Brain microvascular endothelial cell (primary cell): ENCODE measurements at places on chromosomes 4 and X.

DNA sequence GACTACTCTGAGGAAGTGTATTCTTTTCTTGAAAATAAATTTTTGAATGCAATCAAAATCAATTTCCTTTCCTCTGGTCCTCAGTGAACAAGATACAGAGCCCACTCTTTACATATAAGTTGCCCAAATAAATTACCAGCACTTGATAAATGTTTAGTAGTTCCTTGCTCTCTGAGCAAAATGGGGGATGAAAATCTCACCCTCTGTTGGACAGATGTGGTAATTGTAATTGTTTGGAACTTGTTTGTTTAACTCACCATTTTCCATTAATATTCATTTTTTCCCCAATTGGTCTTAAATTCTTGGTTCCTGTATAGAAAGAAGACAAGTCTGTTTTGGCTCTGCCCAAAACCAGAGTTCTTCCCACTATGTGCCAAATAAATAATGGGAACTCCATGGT lies 146.3 kb downstream of the LDB2 start:
- DNase-seq: no peak

DNA sequence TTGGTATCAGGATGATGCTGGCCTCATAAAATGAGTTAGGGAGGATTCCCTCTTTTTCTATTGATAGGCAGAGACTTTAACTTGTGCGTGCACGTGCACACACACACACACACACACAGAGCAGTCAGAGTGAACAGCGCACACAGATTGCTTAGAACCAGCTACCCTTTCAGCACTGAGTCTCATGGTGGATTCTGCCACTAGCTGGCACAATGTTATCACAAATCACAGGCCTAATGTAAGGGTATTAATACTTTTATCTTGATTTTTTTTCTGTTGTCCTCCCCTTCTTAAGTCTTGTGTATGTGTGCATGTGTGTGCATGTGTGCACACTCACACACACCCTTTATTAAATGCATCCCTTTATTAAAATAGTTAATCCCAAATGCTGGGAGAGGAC lies 53.2 kb downstream of the HADH start:
- no peak for DNase-seq

DNA sequence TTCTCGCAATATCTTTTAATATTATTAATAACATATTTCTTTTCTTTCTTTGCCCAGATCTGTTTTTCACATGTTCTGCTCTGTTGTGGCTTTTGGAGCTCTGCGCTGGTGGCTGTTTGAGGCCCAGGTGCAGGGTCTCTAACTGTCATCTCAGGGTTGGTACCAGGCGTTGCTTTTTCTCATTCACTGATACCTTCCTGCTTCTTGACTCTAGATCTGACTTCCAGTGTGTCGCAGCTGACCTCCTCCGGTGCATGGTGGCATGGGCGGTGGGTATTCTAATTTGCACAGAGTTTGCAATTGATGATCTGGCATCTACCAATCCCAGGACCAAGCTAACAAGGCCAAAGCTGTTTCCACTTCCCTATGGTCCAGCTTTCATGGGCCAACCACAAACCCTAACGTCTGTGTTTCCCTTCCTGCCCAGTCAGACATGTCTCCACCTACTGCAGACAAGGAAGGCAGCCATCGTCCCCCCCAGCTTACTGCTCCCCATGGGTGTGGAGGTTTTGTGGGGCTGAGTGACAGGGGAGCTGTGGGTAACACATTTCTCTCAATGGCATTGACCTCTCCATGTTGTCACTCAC lies 25.2 kb downstream of the LETM1 start:
- DNase-seq: no peak

DNA sequence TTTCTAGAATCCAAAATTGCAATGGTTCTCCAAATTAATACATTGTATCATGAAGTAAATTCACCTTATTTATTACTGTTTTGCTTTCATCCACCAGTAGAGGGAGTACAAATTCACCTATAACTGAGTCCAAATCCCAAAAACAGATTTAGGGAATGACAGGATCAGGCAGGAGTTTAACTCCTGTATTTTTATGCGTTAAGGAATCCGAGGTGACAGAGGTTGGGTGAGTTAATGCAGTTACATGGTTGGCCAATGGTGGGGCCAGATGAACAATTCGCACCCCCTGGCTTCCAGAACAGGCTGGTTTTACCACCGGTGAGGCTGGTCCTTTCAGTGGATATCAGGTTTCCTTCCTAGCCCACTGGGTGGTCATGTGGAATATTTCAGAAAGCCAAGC lies 82.4 kb downstream of the MTNR1A start:
- no peak for DNase-seq

DNA sequence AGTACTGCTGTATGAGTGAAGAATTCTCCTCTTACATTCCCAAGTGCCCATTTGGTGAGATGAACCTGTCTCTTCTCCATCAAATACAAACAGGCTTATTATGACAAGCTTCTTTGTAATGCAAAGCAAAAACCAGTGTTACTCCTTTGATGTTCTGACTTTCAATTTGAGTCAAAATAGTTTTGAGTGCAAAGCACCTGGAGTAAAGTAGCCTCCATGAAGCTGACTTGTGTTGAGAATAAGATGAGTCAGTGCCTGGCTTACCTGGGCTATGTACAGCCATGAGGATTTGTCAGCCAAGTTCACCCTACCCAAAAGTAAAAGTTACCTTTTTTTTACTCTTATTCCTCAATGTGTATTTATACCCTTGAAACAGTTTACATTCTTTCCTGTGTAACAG lies 132.5 kb upstream of the FMR1 start:
- DNase-seq: no peak

- no peak for DNase-seq
Observed at GRCh38 chrX:2508648-2509335, 8.0 kb upstream of the DHRSX start.

DNA sequence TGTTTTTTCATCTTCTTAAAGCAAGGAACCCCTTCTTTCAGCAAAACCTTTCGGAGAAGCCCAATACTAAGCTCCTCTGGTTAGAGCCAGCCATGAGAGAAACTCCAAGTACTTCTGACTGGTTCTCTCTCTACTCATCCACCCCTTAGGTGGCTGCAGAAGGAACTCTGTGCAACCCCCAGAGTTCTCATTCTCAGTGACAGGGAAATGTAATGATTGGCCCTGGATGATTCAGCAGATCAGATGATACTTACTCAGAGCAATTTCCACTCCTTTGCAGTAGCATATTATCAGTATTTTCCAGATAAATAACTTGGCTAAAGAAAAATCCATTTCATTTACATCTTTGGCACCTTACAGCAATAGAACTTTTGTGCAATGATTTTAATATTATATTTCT lies 3.2 kb downstream of the SPP1 start:
- DNase-seq: peak; percentile 50

DNA sequence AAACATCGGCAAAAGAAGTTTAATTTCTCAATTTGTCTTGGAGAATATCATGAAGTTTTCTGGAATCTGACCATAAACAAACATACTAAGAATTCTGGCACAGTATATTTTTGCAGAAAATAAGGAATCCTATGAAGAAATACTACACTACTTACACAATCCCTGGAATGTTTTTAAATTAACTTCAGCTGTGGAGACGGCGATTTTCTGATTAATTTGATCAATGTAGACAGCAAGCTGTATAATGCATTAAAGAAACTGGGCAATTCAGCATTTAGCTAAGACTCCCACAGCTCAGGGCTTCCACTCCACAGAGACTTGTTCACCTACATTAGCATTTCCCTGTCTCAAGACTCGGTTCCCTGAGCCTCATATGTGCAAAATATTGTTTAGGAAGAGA lies 12.2 kb downstream of the EGFL6 start:
- DNase-seq: no peak

GRCh38 chr4:184328022-184328736 lies 110.5 kb upstream of the ENPP6 start:
- no peak for DNase-seq

- DNase-seq: no peak
Observed at GRCh38 chrX:148146121-148146520, 165.0 kb downstream of the FMR1NB start.

DNA sequence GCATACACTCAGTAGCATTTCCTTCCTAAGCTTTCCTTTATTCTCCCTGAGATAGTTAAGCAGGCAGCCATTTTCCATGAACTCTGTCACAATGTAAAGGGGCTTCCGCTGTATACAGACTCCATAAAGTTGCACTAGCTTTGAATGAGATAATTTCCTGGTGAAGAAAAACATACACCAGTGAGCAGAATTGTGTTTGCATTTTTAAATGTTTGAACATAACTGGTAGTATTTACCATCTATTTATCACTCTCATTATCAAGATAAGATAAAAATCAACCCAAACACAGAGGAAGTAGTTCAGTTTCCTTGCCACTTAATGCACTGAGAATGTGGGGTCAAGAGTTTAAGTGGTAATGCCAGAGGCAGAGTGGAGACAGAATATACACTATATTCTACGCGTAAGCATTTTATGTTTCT lies 54.1 kb downstream of the TXK start:
- peak; percentile 80 for DNase-seq

DNA sequence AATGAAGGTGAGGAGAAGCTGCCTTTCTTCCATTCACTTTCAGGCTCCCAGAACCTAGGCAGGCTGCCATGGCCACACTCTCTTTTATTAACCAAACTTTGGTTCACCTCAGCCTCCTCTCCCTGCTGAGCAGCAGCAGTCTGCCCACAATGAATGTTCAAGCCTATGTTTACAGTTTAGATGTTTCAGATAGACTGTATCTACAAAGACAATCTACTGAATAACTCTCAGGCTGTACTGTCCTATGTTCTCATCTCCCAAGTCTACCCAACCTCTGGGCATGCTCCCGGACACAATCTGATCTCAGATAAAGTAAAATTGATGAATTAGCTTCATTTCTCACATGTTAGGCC lies 59.2 kb upstream of the TMEM164 start:
- DNase-seq: no peak

DNA sequence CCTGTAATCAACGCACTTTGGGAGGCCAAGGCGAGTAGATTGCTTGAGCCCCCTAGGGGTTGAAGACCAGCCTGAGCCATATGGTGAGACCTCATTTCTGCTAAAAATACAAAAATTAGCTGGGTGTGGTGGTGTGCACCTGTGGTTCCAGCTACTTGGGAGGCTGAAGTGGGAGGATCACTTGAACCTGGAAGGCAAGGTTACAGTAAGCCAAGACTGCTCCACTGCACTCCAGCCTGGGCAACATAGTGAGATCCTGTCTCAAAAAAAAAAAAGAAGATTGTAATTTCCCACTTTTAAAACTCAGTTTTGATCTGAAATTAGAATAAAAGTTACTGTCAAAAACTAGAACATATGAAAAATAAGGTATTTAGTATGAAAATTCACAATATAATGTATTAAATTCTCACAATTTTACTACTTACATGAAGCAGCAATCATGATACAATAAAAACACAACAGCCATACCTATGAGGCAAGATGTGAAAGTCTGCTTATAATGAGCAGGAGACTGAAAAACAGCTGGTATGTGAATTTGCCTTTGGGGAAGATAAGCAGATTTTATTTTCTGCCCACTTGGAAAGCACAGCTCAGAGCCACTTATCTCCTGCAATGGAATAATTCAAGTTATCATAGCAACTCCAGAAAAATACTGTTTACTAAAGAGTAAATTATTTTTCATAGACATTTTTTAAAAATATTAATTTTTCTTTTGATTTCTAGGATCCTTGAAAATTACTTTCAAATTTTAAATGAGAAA lies 50.6 kb downstream of the ZGRF1 start:
- no peak for DNase-seq

- DNase-seq: no peak
Observed at GRCh38 chrX:46916273-46916672, 4.1 kb downstream of the JADE3 start.

DNA sequence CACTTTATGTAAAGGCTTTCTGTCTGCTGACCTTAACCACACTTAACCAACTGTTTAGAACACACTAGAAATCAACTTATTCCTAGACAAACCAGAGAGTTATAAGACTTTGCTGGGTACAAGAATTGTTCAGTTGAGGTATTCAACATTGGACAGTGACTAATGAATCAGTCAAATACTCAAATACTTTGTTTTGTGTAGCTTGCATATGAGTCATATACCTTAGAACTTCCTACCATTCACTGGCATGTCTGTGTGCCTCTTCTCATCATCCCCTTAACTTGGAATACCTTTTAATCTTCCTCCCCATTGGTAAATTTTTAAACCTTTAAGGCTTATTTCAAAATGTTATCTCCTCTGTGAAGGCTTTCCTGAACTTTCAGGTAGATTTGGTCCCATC lies 708.8 kb upstream of the GRIA3 start:
- no peak for DNase-seq

- no peak for DNase-seq
Observed at GRCh38 chrX:72685810-72686456, 28.2 kb downstream of the PHKA1 start.

DNA sequence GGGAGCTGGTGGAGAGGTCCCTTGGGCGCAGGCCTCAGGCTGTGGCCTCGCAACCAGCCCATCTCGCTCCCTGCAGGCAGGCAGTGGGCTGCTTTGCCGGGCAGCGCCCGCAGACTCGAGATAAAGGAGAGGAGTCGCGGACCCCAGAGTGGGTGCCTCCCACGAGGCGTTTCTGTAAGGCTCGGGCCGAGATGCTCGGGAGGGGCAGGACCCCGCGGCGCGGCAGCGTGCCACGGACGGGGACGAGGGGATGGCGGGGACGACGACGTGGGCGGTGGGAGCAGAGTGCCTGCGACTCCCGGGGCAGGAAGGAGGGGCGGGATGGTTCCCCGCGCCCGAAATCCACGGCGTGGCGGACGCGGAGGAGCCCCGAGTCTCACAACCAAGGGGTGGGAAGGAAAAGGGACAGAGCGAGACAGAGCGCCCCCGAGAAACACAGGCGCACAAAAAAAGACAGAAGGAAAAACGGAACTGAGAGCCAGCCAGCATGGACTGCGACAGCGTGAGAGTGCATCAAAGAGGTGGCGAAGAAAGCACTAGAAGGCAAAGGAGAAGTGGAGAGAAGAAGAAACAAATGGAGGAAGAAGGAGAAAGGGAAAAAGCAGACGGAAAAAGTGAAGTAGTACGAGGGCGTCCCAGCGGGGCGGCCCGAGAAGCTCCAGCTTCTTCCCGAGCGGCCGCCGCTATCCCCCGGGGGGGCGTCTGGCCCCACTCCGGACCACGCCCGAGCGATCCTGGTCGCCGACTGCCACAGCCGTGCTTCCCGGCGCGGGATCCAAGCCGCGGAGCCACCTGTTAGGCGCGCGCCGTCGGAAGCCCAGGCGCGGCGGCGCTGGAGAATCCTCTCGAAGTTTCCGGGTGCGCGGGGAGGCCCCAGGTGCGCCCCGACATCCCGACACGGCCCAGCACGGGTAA lies 1.5 kb downstream of the BEND4 start:
- no peak for DNase-seq

DNA sequence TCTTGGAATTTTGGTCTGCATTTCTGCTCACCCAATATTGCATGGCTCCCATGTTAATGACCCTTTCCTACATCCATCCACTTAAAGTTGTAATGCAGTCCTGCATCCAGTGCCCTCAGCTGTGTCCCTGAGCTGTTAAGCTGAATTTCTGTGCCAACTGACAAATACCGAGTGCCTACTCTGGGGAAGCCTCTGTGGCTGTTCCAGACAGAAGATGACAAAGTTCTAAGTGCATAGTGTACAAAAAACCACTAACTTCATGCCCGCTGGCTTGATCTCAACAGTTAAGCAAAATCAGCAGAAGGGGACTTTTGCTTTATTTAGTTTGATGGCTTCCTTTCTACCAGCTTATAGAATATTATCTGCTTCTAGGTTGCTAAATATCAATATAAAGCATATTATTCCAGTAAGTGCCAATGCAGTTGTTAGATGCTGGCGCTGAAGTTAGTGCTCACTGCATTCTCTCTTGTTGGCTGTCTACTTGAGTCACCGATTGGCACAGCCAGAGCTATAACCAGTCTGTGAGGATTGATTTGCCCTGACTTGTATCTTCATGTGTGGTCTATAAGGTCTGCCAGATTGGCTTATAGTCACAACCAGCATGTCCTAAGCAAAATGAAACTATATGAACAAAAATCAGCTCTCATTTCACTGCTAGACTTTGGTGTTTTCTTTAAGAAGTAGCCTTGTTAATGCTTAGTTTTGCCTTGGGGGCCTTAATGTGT lies 98.9 kb downstream of the KLHL8 start:
- DNase-seq: no peak
